ENCODE measurements at places on chromosomes 2 and 18.

DNA sequence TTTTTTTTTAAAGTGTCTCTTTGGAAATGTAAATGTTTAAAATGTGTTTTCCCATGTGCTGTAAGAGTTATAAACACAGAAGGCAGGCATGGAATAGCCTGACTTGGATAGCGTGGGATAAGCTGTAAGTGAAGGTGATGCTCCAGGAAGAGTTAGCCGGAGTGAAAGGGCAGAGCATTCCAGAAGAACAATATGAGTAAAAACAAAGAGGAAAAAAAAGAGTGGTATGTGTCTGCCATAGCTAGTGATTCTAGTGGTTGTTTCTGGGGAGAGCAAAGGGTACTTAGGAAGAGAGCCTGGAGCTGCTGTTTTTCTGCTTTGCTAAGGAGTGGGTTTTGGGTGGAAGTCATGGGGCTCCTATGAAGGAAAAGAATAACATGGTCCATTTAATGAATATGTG is 126.9 kb upstream of the DLGAP1 start:
- no peak for DNase-seq

GRCh38 chr2:68506170-68506569 is 38.8 kb downstream of the APLF start:
- no peak for DNase-seq

GRCh38 chr2:176656038-176656775 is 387.0 kb downstream of the MTX2 start:
- DNase-seq: no peak

DNA sequence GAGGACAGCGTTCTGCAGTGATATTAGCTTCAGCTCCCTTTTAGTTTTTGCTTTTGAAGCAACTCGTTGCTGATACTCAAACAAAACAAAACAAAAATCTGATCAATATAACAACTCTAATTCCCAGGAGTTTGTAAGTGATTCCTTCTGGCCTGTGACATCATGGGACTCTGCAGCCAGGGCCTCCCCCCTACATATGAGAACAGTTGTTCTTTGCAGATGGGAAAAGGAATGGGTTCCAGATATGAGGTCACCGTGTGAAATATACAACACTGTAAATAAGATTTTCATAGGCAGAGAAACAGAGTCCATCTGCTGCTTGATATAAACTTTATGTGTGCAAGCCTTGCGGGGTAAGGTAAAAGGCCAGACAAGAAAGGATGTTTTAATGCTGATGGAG is 56.7 kb downstream of the DIS3L2 start:
- DNase-seq: no peak

DNA sequence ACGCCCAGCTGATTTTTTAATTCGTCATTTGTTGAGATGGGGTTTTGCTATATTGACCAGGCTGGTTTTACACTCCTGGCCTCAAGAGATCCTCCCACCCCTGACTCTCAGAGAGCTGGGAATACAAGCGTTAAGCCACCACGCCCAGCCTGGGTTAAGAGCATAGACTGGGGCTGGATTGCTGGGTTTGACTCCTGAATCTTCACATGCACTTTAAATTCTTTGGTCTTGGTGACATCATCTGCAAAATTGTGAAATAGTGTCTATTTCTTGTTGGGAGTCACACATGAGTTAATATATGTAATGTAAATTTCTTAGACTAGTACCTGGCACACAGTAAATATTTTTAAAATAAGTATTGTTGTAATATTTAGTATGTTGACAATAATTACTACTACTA is 257.4 kb downstream of the DOK6 start:
- DNase-seq: no peak

GRCh38 chr2:127859712-127860085 is 1.7 kb upstream of the POLR2D start:
- DNase-seq: peak; percentile 60

DNA sequence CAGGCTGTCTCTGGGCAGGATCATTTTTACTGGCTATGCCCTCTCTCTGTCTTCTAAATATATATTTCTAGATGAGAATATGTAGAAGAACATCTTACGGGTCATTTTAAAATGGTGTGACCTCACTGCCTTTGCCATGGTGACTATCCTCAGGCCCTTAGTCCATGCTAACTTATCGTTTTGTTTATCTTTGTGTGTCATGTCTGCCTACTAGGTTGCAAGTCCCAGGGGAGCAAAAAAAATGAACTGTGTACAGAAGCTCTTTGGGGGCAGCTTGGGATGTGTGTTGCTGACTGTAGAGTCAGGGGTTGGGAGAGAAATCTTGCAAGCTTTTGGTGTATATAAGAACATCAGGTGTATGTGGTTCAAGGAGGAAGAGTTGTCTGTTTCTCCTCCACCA is 11.0 kb downstream of the CPSF3 start:
- DNase-seq: no peak

DNA sequence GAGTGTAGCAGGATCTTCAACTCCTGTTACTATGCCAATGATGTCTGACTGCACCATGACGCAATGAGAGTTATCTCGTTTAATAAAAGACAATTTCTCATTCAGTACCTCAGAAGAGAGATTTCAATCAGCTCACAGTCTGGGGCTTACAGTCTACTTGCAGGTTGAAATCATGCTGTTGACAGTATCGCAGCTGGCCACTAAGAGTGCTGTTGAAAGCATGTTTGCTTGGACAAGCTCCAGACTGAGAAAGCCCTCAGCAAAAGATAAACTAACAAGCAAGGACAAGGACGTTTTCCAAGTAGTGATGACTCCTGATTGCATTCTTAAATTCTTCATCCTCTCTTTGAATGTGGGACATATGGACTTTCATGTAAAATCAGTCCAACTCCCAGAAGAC is 145.2 kb upstream of the SYT4 start:
- no peak for DNase-seq

DNA sequence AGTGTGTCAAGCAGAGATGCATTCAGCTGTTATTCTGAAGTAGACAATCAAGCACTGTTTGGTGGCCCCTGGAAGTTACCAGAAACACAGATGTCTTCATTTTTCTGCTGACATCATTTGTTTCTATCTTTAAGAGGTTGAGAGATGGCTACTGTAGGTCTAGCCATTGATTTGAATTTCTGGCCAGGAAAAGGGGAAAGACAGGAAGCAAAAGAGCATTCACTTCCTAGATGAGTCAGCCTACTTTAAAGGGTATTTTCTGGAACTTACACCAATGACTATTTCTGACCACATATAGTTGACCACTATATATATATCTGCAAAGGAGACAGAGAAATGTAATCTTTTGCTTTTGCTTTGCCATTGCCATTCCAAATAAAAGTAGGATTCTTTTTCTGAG is 900.1 kb upstream of the SOX11 start:
- no peak for DNase-seq

DNA sequence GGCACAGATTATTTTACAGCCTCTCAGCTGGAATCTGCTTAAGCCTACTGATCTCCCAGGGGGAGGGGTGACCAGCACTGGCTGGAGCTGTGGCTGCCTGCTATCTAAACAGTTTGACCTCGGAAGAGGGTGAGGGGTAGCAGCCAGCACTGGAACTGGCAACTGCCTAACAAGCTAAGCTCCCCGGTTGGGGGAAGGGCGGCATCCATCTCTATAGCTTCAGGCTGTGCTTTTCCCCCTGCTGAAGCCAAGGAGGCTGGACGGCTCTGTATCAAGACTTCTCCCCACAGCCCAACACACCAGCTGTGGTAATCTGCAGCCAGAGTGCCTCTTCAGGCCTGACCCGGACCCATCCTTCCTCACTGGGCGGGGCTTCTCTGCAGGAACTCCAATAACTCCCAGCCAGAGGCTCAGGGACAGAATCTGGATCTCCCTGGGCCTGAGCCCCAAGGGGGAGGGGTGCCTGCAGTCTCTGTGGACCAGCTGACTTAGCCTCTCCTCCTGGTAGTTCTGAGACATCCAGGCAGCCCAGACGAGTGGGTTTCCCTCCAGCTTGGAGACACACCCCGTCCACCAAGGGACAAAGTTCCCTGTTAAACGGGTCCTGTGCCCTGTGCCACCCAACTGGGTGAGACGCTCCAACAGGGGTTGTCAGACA is 560.2 kb downstream of the LRP1B start:
- DNase-seq: no peak

- DNase-seq: no peak
These were observed 4.4 kb upstream of the CHRNG start for GRCh38 chr2:232534940-232535651.

- DNase-seq: no peak
These were observed 111.4 kb downstream of the LIPG start for GRCh38 chr18:49673281-49673680.

GRCh38 chr2:161307676-161308075 is 549 bp upstream of the PSMD14 start:
- DNase-seq: no peak

GRCh38 chr2:90207454-90208058 is 1516.1 kb downstream of the RPIA start:
- DNase-seq: no peak

DNA sequence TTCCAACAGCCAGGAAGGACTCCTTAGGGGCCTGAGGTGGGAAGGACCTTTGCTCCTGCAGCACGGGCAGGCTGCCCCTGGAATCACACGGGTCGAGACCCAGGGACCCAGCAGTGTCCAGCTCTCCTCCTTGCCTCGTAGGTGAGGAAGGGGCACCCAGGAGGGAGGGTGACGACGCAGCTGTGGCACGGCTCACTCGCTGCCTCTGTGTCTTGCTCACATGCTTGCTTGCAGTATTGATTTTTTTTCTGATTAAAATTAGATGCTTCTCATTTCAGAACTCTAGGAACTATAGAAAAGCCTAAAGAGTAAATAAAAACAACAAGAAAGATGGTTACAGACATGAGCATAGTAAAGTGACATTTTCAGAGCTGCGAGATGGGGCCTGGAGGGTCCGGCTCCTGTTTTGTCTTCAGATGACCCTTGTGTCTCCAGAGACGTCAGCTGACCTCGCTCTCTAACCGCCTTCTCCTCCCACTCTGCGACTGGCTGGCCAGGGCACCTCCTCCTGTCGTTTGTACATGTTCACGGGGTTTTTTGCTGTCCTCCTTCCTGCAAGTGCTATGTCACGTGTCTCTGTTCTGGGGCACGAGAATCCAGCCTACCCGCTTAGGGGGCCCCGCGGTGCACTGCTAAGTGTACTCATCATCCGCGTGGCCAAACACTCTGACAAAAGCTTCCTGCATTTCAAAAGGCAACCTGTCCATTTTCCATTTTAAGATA is 65.7 kb upstream of the ZNF236 start:
- no peak for DNase-seq

GRCh38 chr2:84212611-84213314 is 246.3 kb downstream of the SUCLG1 start:
- DNase-seq: no peak

DNA sequence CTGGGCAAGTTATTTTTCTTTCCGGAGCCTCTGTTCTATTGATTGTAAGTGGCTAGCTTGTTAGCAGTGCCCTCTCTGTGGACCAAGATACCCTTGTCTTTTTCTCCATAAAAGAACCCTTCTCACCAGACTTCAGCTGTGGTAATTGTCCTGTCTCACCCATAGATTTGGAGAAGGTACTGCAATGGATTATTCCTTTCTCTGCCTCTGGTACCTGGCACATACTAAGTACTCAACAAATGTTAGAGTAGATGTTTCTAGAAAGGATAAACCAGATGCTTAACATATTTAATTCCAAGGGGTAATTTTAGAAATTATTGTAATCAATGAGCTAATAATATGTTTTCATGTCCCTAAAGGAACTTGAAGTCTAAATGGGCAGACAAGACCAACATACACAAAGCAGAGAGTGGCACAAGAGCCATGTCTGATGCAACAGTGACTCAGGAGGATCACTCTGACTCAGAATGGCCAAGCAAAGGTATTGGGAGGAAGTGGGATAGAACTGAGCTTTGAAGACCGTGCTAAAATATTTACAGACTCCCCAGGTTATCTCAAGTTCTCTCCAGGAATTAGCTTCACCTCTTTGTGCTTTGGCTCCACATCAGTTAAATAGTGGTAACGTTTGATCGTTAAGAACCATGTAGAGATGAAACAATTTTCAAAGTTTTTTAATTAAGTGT is 129.7 kb upstream of the OSR1 start:
- DNase-seq: no peak

GRCh38 chr2:23617811-23618215 is 232.8 kb downstream of the KLHL29 start:
- no peak for DNase-seq

All from activated T-cell treated with anti-CD3 and anti-CD28 coated beads, Interleukin-2, amount 50 U/mL, for 48 hours (primary cell).